Activated naive CD8-positive, alpha-beta T cell treated with anti-CD3 and anti-CD28 coated beads, Interleukin-2, amount 10 ng/mL, durations not matched to agents 7 days and 5 days (primary cell): ENCODE measurements at places on chromosomes 5 and 9. TPM values are rescaled to one million over a fixed set of nuclear protein-coding genes. Genes with fewer than 3 reads are reported as not detected.

- no peak overlapping the region for H3K4me3 ChIP-seq
- no peaks in the 10 kb centered on the region for H3K4me1 ChIP-seq
- H3K27ac ChIP-seq = no peak overlapping the region
- no peak for DNase-seq
- H3K36me3 ChIP-seq = no peaks in the 10 kb centered on the region
These were observed 40.7 kb downstream of the F2RL2 start for GRCh38 chr5:76582230-76583162.

- no peaks in the 10 kb centered on the region for H3K27me3 ChIP-seq
- H3K36me3 ChIP-seq = peaks cover 34% of the 10 kb centered on the region
- no peak for DNase-seq
- H3K27ac ChIP-seq = no peak overlapping the region
- peaks cover 7% of the 10 kb centered on the region for H3K4me1 ChIP-seq
- no peak overlapping the region for H3K4me3 ChIP-seq
These were observed 24.0 kb downstream of the ZFR start for GRCh38 chr5:32420506-32420905.

GRCh38 chr5:96114736-96115135 lies 153.1 kb upstream of the ELL2 start:
- no peak overlapping the region for H3K4me3 ChIP-seq
- no peak overlapping the region for H3K27ac ChIP-seq
- peaks cover 5% of the 10 kb centered on the region for H3K4me1 ChIP-seq
- peaks cover 3% of the 10 kb centered on the region for H3K27me3 ChIP-seq
- H3K36me3 ChIP-seq = no peaks in the 10 kb centered on the region
- no peak for DNase-seq

- no peaks in the 10 kb centered on the region for H3K36me3 ChIP-seq
- H3K27me3 ChIP-seq = peaks cover 3% of the 10 kb centered on the region
- no peaks in the 10 kb centered on the region for H3K4me1 ChIP-seq
- no peak overlapping the region for H3K4me3 ChIP-seq
- H3K27ac ChIP-seq = no peak overlapping the region
- no peak for DNase-seq
These were observed 492.5 kb downstream of the AGTPBP1 start for GRCh38 chr9:85249313-85249621.

DNA sequence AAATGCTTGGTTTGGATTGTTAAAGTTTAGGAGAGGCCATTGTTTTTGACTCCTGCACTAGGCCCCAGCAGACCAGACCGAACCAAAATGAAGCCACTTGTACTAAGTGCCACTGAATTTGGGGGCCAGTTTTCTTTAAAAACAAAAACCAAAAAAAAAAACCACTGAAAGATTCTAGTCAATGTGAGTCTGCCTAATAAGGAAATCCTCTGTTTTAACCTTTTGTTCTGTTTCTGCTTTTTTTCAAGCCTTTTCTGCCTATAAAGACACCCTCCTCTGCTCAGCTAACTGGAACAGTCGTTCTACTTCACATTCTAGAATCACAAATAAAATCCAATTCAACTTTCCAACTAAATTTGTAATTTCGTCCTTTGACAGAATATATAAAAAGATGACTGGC lies 64.9 kb downstream of the SERINC5 start:
- no peak for DNase-seq
- peak overlapping the region; percentile 98 for H3K27ac ChIP-seq
- H3K4me3 ChIP-seq = peak overlapping the region; percentile 92
- H3K36me3 ChIP-seq = peaks cover 11% of the 10 kb centered on the region
- H3K27me3 ChIP-seq = no peaks in the 10 kb centered on the region

GRCh38 chr5:54226215-54226614 lies 84.2 kb downstream of the ARL15 start:
- peaks cover 1% of the 10 kb centered on the region for H3K36me3 ChIP-seq
- H3K27me3 ChIP-seq = peaks cover 6% of the 10 kb centered on the region
- H3K4me3 ChIP-seq = no peak overlapping the region

- H3K4me3 ChIP-seq = no peak overlapping the region
- no peaks in the 10 kb centered on the region for H3K27me3 ChIP-seq
- no peaks in the 10 kb centered on the region for H3K36me3 ChIP-seq
- no peak for DNase-seq
- no peak overlapping the region for H3K27ac ChIP-seq
These were observed 30.3 kb upstream of the MAST4 start for GRCh38 chr5:66565878-66566277.

The SLC6A3 gene
- 0.08 TPM for total RNA-seq

The FOXD4L3 gene
- not detected for total RNA-seq
